NCI-H510A treated with DMSO at 0.1 percent for 48 hours (cell line): ENCODE measurements at places on chromosomes 12 and 14.

GRCh38 chr14:97219431-97220017 lies 422.3 kb downstream of the VRK1 start:
- DNase-seq: no peak

GRCh38 chr12:105462831-105463230 lies 132.3 kb downstream of the C12orf75 start:
- no peak for DNase-seq

GRCh38 chr12:56097738-56098137 lies 6.6 kb upstream of the PA2G4 start:
- no peak for DNase-seq

DNA sequence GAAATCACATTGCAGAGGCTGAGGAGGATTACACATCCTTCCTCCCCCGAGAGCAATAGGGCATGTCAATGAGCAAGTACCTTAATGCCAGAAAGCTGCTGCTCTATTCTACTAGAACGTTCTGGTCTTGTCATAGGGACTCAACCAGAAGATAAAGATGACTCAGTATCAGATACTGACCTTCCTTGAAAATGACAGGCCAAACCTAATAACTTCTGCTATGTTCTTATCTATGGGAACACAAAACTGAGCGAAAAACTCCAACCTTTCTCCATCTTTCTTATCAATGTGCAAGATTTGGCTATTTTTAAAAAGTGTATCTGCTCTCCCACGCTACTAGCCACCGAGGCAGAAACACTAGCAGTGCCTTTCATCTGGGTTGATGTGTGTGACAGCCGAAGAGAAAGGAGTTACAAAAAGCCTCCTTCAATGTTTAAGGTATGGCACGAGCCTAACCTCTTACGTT lies 5.5 kb downstream of the CCDC92 start:
- no peak for DNase-seq

- DNase-seq: no peak
Measured at GRCh38 chr12:4825011-4825858, 84.5 kb upstream of the KCNA1 start.

DNA sequence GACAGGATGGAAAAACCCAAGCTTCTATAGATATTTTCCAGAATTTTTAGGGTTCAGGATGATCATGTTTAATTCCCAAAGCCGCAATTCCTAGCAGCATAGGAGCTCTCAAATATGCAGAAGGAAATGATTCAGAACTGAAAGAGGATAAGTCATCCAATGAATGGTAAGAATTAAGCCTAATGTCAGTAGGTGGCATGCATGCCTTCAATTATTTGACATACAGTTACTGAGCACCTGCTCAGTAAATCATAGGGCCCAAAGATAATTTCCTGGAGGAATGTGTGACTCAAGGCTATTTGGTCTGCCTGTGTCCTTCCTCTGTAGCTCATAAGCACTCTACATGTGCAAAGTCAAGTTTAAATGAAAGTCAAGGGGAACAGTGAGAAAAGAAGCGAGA lies 116.8 kb upstream of the SLC38A4 start:
- DNase-seq: no peak

DNA sequence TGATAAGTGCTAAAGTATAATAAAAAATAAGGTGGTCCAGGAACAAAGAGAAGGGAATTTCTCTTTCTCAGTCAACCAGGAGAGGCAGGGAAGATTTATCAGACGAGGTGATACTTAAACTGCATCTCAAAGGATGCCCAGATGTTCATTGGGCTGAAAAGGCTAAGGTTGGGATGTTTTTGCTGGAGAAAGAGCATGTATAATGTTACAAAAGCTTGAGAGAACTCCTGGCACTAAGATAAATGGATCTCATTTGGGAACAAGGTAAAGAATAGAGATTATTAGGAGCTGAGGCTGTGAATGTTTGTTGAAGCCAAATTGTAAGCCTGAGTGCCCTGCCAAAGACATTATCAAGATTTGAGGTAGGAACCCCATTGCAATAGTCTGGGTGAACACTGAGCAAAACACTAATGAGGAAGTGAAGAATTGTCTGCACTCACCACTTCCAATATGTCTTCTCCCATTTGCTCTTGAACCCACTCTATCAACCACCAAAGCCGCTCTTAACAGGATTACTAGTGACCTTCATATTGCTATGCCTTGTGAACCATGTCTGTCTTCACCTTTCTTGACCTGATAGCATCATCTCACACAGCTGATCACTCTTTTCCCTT lies 149.0 kb upstream of the ARID2 start:
- DNase-seq: no peak
